ENCODE measurements at places on chromosomes 3 and 15.

- DNase-seq = no peak
Measured at GRCh38 chr3:173676094-173676493, 278.6 kb downstream of the NLGN1 start.

DNA sequence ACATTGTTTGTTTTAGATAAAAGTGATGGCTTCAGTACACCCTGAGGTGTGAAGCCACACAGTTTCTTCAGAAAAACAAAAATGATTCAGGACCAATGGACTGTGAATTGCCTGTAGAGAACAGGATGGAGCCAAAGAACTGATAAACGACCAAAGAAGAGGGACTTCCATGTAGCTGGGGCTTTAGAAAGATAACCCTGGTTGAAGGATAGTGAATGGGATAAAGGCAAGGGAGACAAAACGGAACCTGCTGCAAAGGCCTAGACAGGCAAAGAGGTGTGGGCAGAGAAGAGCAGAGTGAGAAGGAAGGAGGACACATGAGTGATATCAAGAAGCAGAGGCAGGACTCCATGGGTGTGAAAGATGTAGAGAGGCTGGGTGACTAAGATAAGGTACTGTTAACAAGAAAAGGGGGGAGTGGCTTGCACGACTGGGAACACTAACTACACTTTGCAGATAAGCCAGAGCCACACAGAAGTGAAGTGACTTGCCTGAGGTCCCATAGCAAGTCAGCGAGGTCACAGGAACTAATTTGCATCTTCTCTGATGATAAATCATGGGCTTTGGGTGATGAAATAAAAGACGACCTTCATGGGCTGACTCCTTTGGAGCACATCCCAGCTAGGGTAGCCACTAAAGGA is 44.3 kb downstream of the RAB6B start:
- no peak for DNase-seq

- DNase-seq = no peak
Measured at GRCh38 chr3:18787441-18787840, 360.9 kb upstream of the KCNH8 start.

GRCh38 chr3:157443905-157444796 is 7.5 kb downstream of the PTX3 start:
- no peak for DNase-seq

DNA sequence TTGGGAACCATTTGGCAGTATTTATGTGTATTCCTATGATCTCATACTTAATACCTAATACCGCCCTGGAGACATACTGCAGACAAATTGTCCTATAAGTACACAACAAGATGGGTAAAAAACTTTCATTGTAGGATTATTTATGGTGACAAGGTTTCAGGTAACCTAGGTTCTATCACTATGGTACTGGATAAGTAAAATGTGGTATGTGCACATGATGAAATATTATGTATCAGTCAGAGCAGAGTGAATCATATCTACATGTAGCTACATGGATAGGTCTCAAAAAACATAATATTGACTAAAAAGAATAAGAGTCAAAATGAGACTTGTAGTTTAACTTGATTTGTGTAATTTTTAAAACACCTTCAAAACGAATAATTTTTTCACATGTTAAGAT is 147.8 kb downstream of the LEKR1 start:
- DNase-seq = no peak

- peak; percentile 75 for DNase-seq
Measured at GRCh38 chr15:58771621-58772250, 634 bp downstream of the MINDY2 start.

DNA sequence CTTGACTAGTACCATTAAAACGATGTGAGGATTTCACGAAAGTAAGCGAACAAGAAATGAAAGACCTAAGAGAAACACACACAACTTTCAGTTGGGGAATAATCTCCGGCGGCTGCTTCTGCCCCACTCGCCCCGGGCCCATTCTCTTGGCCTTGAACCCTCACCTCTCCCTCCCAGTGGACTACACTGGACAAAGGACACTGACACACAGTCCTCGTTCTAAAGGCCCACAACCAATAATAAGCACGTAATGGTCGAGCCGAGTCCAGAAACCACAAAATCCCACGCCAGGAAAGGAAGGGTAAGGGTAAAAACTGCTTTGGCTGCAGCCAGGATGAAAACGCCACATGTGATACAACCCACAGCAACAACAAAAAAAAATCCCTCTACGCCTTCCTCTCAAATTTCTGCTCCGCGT is 469 bp downstream of the ZNF770 start:
- DNase-seq = no peak

- DNase-seq = no peak
Measured at GRCh38 chr15:84761607-84762131, 13.3 kb downstream of the ZNF592 start.

DNA sequence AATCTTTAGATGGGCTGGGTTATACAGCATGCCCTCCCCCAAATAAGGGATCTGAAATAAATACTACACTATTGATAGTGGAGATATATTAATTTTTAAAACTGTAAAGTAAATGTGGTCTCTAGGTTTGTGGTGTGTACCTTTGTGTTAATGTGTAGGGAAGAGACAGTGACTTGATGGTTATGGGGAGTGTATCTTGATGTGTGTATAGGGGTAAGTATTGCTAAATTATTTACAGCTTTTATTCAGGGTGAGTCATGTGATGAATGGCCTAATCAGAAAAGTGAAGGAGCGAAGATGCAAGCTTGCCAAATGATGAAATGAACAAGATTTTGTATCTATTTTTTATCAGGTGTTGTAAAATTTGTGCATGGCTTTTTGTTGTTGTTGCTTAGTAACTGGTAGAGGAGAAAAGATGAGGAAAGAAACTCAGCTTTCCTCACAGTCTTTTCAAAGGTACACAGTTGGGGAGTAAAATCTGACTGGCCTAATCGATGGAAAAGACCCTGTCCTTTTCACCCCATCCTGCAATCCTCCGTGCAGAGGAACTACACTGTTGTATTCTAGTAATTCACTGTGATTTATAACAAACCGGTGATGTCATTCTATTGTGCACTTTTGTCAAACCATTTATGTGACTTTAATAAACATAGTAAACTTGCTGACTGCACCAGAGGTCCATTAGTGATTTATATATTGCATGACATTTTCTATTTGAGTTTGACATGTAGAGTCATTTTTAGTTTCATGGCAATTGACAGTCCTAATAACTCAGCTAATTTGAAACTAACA is 17.7 kb downstream of the FEM1B start:
- DNase-seq = no peak

DNA sequence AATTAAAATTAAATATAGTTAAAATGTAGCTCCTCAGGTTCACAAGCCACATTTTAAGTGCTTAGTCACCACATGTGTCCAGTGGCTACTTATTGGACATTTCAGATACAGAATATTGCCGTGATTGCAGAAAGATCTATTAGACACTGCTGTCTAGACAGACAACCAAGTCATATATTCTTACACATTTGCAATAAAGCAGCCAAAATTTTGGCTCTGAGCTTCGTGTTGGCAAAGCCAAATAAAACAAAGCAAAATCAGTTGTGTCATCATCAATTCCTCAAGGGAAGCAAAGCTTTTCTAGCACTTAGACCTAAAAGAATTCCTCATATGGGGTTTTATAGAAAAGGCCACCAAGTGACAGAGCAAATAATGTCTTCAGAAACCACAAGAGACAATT is 193.1 kb upstream of the LPP start:
- DNase-seq = no peak

DNA sequence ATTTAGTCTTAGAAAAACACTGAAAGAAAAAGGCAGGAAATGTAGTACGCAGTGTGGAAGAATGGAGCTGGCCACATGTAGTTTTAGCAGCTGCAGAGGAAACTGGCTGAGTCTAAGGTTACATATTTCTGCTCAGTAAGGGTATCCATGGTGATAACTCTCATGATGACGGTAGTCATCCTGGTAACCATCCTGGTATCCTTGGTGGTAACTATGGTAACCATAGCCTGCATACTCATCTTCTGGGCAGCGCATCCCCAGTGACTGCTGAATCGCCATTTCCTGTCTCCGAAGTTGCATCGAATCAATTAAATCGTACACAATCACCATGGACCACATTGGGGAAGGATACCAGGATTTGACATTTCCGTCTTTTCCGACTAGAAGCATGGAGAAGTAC is 35.7 kb downstream of the CCDC80 start:
- DNase-seq = no peak

DNA sequence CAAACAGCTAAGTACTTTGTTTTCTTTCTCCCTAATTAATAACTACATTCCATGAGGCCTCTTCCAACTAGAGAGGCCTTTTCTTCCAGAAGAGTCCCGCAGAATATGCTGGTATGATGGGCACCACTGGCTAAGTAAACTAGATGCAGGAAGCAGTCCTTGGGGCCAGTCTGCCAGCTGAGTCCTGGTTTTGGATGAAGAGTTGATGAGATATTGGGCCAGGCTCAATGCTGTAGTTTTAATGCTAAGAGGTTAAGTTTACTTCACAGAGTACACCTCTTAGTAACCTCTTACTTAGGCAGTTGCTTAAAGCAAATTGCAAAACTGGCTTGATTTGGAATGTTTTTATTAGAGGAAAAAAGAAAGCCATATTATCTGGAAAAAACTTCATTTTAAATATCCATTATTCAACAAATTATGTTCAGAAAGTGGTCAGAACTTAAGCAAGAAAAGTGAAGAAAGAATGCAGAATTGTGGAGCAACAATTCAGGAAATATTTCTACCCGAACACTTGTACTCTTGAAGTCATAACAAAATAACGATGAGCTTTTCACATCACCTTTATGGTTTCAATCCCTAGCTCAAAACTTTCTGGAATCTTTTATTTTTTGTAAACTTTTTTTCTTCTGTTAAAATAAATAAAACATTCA is 178.4 kb upstream of the CDIN1 start:
- no peak for DNase-seq

- DNase-seq = no peak
Measured at GRCh38 chr3:68256635-68257223, 602.3 kb upstream of the SUCLG2 start.
